Stimulated activated CD4-positive, alpha-beta T cell treated with anti-CD3 and anti-CD28 coated beads, TNF-alpha, amount 100 ng/mL, for 48 hours (primary cell): ENCODE measurements at places on chromosomes 16 and 17.

GRCh38 chr17:57174591-57174990, 81.7 kb upstream of the MSI2 start:
- no peak for DNase-seq

GRCh38 chr17:8726941-8727555, 17.6 kb downstream of the CCDC42 start:
- no peak for DNase-seq

DNA sequence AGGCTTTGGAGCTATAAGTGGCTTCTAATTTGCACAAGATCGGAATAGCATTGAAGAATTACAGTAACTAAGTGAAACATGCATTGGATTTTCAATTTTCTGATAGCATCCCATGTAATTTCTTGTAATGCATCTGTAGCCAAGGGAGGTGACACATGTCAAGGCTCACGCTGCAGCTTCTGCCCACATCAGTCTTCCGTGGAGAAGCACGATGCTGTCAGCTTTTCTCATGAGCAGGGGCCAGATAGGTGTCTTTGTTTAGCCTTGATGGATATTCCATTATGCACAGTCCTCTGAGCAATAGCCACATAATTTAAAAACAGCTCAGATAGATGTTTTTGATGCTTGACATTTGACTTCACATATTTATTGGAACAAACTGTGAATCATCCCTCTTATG, 1046.9 kb upstream of the EEF2KMT start:
- DNase-seq = no peak

GRCh38 chr16:12930881-12931280, 29.5 kb downstream of the SHISA9 start:
- no peak for DNase-seq

- no peak for DNase-seq
These were observed 1.5 kb downstream of the ATPAF2 start for GRCh38 chr17:18037486-18037885.

GRCh38 chr17:73280191-73280590, 18.5 kb upstream of the CPSF4L start:
- DNase-seq = no peak

DNA sequence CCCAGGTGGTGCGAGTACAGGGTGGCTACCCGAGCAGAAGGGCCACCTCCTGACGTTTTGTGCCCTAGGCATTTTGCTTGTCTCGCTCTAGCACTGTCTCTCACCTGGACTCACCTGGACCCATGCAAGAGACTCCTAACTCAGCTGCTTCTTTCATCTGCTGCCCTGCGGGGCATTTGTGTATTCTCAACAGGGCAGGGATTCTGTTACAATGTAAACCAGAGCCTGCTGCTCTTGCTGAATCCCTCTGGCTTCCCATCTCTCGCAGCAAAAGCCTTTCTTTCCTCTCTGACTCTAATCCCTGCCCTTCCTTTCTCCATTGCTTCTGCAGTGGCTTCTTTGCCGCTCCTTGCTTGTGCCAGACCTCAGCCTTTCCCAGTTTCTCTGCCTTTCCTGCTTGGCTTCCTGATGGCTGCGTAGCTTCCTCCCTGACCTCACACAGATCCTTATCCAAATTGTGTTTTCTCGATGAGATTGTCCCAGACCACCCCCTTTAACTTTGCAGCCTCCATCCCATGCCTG, 10.2 kb downstream of the ARSG start:
- no peak for DNase-seq

GRCh38 chr17:77579131-77579530, 379.4 kb upstream of the TNRC6C start:
- DNase-seq = no peak

GRCh38 chr17:65550075-65550662, 11.3 kb downstream of the AXIN2 start:
- no peak for DNase-seq

DNA sequence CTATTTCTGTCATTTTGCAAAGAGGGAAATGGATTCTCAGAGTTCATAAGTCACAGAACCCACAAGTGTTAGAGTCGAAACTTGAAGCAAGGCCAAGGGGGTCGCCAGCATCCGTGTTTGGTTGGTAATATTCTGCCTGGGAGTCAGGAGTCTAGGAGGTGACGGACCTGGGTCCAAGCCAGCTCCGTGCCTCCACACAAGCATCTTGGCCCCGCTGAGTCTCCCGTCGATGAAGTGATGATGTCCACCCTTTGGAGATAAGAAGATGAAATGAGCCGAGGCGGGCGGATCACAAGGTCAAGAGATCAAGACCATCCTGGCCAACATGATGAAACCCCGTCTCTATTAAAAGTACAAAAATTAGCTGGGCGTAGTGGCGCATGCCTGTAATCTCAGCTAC, 53.2 kb upstream of the TNRC6C start:
- DNase-seq = no peak

- no peak for DNase-seq
These were observed 233.5 kb downstream of the CCDC182 start for GRCh38 chr17:57511475-57512123.

- DNase-seq = no peak
These were observed 87.8 kb downstream of the TUBD1 start for GRCh38 chr17:59804901-59805465.

GRCh38 chr17:61088556-61088955, 311.1 kb upstream of the TBX2 start:
- DNase-seq = no peak

GRCh38 chr16:7399296-7399695, 66.7 kb downstream of the RBFOX1 start:
- no peak for DNase-seq

- no peak for DNase-seq
These were observed at the start of gene ABCC3 for GRCh38 chr17:50634224-50634914. Gene ABCC3 (plus strand): TSS chr17:50634881. CDS start chr17:50634937, 56 bp downstream.

- no peak for DNase-seq
These were observed 136.3 kb downstream of the PARN start for GRCh38 chr16:14493791-14494190.

DNA sequence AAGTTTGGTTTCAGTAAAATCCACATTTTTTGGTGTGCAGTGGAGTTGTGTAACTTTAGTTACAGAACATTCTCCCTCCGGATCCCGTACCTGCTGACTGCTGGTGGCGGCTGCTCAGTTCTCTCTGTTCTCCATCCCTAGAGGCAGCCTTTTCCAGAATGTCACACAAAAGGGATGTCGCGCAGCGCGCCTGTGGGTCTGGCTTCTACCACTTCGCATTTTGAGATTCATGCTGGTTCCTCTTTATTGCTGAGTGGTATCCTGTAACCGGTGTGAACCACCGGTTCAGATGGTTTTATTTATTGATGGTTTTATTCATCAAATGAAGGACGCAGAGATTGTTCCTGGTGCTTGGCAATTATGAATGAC, 981 bp upstream of the CEP131 start:
- no peak for DNase-seq

DNA sequence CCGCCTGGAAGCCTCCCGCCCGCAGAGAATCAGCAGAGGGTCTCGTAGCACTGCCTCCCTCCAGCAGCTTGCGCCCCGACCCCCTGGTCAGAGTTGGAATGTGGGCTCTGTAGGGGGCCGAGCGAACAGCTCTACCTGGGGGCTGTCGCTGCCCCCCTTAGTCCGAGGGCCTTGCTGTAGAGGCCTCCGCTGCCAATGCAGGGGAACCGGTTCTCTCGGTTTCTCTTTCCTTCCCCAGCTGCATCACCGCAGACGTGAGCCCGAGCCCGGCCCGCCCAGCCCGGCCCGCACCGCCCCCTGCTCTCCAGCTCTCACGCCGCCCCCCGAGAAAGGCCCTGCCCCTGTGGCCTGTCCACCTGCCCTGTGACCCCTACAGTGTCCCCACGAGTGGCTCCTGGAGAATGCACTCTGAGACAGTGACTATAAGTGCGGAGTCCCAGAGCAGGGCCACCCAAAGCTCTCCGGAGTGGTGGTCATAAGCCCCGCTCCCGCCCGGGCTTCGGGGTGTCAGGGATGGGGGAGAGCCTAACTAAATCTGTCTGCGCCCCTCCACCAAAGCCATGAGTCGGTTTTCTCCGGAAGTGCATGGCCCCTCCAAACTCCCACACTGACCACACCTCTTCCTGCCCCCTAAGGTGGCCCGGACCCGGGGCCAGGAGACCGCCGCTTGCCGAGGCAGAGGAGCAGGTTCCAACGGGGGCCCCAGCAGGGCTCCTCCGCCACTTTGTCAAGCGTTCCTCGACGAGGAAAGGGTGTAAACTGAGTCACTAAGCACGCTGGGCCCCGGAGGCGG, 1.7 kb downstream of the ARHGAP27 start:
- no peak for DNase-seq

GRCh38 chr17:78717431-78717980, 64.6 kb downstream of the CYTH1 start:
- no peak for DNase-seq

DNA sequence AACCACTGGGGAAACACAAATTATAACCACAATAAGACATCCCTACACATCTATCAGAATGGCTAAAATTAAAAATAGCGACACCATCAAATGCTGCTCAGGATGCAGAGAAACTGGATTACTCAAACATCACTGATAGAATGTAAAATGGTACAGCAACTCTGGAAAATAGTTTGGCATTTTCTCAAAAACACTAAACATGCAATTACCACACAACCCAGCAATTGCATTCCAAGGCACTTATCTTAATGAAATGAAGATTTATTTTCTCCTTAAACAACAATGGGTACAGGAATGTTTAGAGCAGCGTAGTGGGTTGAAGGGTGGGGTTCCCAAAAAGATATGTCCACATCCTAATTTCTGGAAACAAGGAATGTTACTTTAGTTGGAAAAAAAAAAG, 309.0 kb upstream of the PMFBP1 start:
- DNase-seq = no peak

GRCh38 chr17:57565176-57565575, 179.9 kb downstream of the CCDC182 start:
- DNase-seq = no peak

DNA sequence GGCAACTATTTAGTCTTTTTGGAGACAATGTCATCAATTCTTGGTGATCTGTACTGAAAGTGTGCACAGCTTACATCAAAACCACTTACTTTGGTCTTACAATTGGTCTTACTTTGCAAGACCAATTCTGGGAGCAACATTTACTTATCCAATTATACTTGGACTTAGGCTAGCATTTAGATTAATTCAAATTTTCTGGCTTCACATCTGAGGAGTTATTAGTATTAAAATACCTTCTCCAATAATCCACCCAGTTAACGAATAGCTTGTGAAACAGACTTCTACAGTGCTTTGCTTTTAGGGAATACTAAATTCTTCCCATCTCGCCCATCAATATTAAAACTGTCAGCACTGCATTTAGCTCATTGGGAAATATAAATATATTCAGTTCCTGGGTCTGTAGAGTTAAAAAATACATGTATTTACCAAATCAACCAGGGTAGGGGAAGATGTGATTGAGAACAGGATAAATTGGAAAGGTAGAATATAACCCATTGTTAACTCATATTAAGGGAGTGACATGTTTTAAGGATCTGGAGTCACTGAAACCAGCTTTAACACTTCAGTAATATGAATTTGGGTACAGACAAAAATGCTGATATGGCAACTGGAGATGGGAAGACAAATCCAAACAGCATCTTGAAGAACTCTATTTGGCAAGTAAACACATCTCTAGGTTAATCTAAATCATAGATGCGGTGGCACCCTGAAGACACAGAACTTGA, 9.2 kb upstream of the VEZF1 start:
- no peak for DNase-seq

GRCh38 chr17:2703181-2703580, 8.4 kb downstream of the CLUH start:
- DNase-seq = no peak

DNA sequence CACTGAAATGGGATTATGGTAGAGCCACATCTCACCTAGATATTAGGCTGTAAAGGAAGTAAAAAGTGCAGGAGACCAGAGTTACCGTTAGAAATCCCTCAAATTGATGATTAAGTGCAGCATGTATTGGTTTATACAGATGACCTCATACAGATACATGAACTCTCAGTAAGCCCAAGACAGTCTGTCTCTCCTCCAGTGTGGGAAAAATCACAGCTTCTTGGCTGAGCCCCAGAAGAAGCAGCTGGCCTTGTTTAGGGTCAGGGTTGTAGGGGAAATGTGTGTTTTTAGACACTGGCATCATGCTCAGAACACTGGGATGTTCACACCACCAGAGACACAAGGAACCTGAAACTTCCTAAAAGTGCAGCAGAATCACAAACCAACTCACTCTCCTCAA, 135.9 kb downstream of the KATNIP start:
- no peak for DNase-seq

DNA sequence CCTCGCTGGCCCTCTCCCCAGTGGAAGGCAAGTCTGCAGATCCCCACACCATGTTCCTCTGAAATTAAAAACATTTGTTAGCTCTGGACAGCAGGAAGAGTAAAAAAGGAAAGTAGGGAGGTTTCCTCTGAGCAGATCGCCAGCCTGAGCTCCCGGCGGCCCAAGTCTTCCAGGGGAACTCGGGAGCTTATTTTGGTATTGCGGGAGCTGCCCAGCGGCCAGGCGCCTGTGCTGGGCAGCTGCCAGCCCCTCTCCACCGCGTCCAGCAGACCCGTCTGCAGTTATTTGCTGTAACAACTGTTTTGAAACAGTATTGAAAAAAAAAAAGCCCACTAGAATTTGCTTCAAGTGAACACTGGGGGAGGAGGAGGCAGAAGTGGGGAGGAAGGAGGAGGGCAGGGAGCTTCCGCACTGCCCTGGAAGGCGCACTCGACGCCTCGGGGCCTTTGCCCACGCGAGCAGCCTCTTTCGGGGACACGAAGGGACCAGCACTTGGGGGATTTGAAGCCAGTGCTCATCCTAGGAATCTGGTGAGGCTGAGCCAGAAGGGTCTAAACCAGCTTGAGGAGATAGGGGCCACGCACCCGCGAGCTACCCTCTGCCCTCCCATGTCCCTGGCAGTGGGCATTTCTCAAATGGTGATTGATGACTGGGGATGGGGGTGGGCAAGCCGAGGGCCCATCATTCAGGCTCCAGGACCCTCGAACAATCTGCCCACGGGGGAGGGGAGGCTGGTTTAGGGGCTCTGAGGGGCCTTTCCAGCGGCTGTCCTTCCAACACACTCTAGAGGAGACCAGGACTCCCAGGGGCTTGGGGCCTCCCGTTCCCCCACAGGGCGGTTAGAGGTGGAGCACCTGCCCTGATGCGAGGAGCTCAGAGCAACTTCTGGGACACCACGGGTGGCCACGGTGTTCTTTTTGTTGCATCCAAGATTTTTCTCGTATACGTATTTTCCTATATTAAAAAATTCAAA, 3.0 kb upstream of the BAHCC1 start:
- DNase-seq = no peak

DNA sequence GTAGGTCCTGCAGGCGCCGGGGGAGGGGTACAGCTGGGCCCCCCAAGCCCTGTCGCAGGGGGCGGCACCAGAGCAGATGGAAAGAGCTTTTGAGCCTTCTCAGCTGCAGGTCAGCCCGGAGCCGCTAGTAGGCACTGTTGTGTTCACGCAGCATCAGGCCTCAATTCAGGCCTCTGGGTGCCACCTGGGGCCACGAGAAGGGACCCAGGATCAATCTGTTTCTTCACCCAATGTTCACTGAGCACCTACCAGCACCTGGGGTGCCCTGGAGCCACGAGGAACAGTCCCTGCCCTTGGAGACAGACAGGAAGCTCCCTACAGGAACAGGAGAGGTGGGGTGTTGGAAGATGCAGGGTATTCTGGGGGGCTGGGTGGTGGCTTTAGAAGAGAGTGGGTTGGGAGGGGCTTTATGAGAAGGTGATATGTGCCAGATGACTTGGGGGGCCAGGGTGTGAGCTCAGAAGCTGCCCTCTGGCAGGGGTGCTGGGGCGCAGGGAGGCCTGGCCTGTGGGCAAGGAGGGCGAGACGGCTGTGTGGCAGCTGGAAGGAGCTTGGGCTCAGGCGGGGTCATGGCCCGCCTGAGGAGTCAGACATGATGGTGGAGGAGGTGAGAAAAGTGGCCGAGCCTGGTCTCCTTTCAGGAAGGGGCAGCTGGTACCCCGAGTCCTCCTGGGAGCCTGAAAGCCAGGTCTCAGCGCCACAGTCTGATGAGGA, 121.9 kb upstream of the GSE1 start:
- peak; percentile 8 for DNase-seq

- no peak for DNase-seq
These were observed 39.4 kb downstream of the MYH11 start for GRCh38 chr16:15817446-15817845.
